ENCODE measurements at places on chromosomes 12 and 14.
A peak's percentile ranks its signal among the peaks of the same experiment; 100 is the strongest.

- peak; percentile 25 for DNase-seq
These were observed 147.0 kb downstream of the SLC16A7 start for GRCh38 chr12:59742841-59743240.

DNA sequence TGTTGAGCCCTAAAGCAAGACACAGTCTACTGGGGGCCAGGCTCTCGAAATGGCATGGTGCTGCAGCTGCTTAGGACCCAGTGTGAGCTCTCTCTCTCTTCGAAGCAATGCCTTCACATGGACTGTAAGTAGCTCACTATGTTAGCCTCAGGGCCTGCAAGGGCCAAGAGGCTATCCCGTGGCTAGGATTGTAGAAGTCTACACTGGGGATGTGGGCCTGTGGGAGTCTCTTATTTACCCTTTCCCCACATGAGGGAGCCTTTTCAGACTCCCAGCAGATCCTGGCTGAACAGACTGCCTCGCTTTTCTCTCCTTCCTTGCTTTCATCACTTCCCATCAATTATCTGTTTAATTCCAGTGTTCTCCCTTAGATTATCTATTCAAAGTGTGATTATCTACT is 101.4 kb downstream of the GPR65 start:
- no peak for DNase-seq

- DNase-seq: no peak
These were observed 8.6 kb upstream of the NXPH4 start for GRCh38 chr12:57207731-57208630.

DNA sequence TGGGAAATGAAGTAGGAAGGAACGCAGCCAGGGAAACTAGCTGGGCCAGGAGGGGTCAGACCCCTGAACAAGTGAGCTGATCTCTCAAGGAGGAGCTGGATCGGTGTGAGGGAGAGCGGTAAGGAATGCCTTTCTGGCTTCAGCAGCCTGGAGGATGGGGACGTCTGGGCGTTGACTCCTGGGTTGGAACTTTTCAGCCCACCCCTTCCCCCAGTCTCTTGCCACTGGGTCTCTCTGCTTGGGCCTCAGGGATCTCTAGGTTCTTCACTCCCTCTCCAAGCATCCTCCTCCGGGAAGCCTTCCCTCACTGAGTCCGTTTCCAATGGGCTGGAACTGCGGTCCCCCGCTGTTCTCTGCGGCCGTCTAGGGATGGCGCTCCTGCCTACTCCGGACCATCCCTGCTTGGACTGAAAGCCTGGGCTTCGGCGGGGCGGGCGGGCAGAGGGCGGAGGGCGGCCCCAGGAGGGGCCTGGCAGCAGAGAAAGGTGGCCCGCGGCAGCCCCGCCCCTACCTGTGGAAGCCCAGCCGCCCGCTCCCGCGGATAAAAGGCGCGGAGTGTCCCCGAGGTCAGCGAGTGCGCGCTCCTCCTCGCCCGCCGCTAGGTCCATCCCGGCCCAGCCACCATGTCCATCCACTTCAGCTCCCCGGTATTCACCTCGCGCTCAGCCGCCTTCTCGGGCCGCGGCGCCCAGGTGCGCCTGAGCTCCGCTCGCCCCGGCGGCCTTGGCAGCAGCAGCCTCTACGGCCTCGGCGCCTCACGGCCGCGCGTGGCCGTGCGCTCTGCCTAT is at the start of gene KRT7:
Gene KRT7, plus strand, starts transcription at position 570 of the 788 bp plus-strand sequence. Its CDS starts 54 bp downstream, at position 624.
- DNase-seq: no peak

DNA sequence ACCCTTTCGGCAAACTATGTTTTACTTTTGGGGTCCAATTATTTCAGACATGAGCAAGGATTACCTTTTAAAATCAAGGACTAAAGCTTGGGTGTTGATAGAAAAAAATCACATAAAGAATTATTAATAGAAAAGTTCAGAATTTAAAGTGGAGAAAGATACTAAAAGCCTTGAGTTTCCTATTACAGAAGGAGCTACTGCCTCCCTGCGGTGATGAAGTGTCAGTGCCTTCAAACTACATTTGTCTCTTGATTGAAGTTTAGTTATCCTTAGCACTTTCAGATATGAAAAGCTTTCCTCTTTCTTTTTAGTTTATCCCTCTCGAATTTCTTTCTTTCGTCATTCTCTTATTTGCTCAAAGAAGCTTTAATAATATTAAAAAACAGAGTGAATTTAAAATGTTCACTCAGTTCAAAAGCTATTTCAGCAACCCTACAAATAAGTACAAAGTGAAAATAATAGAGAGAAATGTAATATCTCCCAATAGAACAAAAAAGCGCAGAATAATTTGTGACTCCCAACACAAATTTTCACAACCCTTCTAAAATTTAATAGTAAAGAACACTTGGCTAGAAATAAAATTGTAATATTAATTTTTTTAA is 87.6 kb downstream of the SEC23A start:
- peak; percentile 4 for DNase-seq

GRCh38 chr12:89552376-89552775 is 26.5 kb upstream of the POC1B start:
- DNase-seq: no peak

DNA sequence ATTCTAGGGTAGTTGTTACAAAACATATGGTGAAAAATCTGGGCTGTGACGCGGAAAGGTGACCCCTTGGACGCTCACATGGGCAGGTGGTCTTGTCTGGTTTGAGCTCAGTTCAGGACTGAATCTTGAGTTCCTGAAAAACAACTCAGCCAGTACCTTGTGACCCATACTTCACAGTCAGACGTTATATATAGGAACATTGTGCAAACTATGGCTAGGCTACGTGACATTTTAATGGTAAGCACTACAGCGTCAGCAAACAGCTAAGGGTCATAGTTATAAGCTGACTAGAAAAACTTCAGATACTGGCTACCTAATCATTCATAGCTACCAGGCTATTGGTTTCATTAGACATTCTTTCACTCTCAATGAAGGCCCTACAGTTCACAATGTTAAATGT is 14.8 kb upstream of the EDDM3A start:
- no peak for DNase-seq
